NCI-H526 treated with DMSO at 0.1 percent for 48 hours (cell line): ENCODE measurements at places on chromosomes 1 and 21.

DNA sequence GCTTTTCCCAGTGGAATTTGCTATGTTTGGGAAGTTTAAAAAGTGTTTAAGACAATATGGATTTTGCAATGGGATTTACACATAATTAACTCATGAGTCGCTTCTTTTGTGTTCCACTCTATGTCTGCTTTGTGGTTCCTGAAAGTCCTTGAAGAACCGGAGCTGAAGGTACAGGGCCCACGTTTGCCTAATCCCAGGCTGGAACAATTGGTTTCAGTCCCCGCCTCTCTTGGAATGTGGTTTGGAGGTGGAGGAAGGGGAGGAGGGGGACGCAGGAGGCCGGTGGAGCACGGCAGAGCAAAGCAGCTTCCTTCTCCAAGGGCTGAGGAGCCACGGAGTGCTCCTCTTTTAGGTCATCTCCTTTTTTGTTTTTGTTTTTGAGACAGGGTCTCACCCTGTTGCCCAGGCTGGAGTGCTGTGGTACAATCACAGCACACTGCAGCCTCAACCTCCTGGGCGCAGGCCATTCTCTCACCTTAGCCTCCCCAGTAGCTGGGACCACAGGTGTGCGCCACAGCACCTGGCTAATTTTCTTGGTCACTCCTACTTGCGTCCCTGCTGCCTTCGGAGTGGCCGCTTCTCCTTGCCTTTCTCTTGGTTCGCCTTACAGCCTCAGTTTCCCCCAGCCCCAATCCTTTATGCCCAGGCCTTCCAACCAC lies 129.5 kb upstream of the ERRFI1 start:
- peak; percentile 29 for DNase-seq

DNA sequence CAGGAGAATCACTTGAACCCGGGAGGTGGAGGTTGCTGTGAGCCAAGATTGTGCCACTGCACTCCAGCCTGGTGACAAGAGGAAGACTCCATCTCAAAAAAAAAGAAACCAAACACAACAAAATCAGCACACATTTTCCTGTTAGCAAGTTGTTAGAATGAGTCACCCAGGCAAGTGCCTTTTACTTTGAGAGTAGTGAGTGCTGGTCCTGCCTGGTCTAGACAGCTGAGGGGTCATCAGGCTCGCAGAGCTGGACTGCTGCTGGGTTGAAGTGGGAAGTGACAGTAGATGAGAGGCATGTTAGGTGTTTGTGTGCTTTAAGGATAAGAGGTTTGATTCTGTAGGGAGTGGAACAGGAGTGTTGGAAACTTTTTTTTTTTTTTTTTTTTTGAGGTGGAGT lies 31.9 kb downstream of the GNPAT start:
- DNase-seq, result no peak

DNA sequence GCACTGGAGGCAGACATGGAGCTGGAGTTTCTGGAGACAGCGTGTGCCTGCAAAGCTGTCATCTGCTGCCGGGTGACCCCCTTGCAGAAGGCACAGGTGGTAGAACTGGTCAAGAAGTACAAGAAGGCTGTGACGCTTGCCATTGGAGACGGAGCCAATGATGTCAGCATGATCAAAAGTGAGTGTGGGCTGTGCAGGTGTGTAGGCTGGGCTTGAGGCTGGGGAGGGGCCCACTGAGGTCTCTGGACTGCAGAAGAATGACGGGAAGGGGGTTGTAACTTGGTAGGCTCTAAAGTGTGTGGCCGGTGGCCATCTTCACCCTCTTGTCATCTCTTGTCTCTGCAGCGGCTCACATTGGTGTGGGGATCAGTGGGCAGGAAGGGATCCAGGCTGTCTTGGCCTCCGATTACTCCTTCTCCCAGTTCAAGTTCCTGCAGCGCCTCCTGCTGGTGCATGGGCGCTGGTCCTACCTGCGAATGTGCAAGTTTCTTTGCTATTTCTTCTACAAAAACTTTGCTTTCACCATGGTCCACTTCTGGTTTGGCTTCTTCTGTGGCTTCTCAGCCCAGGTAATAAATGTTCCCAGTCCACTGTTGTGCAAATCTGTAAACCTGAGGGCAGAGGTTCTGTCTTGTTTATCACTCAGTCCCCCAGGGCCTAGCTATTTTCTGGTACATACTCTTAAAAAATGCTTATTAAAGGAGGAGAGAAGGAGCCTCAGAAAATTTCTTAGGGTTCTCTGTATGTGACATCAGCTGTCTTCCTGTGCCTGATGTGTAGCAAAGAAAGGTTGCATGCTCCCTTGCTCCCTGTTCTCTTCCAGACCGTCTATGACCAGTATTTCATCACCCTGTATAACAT lies 19.9 kb downstream of the ATP8B2 start:
- peak; percentile 25 for DNase-seq

- DNase-seq, result peak; percentile 68
Measured at GRCh38 chr1:201999625-202000238, 10.7 kb upstream of the ELF3 start.

- DNase-seq, result no peak
Measured at GRCh38 chr1:12179111-12179519, 12.3 kb downstream of the TNFRSF1B start.
